ENCODE measurements at places on chromosomes 3 and 15. TPM values are rescaled to one million over a fixed set of nuclear protein-coding genes. Genes with fewer than 3 reads are reported as not detected.

The KNG1 gene
- total RNA-seq: not detected

The GOLGA8J gene
- not detected for total RNA-seq

DNA sequence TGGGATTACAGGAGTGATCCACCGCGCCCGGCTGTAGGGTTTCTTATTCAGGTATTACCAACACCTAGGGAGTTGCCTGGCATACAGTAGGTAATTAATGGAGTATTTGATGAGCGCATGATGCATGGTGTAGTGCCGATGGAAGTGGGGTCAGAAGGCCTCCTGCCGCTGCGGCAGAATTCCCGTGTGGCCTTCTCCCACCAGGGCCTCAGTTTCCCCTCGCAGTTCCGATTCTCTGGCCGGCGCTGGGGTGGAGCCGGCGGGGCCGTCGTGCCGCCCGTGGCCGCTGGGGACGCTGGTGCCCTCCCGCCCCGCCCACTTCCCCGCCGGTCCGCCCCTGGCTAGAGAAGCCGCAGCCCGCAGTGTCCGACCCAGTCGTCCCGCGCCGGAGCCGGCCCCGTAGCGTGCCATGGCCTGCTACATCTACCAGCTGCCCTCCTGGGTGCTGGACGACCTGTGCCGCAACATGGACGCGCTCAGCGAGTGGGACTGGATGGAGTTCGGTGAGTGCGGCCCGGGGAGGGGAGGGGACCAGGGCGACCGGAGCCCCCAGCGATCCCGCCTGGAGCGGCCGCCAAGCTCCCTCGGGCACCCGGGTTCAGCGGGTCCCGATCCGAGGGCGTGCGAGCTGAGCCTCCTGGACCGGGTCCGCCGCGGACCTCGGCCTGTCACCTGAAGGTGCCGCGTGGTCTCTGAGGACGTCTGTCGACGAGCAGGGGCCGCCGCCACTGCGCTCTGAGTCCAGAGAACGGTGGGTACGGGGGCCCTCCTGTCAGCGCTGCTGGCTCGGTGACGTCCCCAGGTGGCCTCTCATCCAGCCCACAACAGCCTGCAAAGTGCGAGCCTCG lies at the start of gene IRAK2:
Gene IRAK2, plus strand, starts transcription at position 374 of the 848 bp plus-strand sequence. Its CDS starts 36 bp downstream, at position 410.
- no peak for DNase-seq

GRCh38 chr3:12904951-12905315 lies 63.6 kb upstream of the RPL32 start:
- DNase-seq: no peak

The RTP4 gene
- total RNA-seq: 0.90 TPM

- no peak for DNase-seq
These were observed 901.2 kb upstream of the NR2F2 start for GRCh38 chr15:95429345-95429744.

- no peak for DNase-seq
These were observed 115.9 kb downstream of the CBLB start for GRCh38 chr3:105752791-105753415.

DNA sequence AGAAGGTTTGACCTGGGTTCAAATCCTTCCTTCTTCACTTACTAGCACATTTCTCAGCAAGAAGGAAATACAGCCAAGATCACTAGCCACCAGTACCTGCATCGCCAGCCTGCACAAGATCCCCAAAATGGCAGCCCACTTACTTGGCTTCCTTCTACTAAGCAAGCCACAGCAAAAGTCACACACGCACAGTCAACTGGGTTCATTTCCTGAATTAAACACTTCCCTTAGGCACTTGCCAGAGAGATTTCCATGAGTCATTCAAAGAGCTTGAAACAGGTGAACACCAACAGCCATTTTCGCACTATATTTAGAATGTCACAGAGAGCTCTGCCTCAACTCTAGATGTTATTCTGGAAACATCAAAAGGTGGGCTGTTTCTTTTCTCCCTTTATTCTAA lies 42.6 kb downstream of the MGLL start:
- peak; percentile 80 for DNase-seq

The INTS14 gene
- total RNA-seq: 53.7 TPM

DNA sequence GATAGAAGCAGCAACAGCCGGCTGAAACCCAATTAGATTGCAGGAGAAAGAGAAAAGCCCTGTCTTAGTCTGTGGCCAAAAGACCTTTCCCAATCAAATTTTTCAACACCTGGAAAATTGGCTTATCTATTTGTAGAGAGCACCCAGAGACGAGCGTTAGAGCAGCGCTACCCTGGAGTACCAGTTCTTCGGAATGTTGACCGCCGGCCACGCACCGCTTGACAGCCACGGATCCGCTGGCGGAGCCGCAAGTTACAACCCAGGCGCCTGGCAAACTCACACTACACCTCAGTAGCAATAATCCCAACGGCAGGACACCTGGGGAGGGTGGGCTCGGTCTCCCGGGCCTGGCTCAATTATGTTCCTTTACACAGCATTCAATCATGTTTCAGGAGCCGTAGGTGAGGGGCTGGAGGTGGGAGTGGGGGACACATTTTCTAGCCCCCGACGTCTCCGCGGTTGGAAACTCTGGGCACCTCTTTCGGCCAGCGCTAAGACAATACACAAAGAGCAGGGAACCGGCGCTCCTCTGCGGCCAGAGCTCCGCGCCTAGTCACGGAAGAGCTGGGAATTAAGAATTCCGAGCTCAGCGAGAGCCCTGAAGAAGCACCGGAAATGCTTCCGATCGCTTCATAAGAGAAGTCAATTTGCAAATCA lies 1.2 kb downstream of the MB21D2 start:
- DNase-seq: peak; percentile 61

DNA sequence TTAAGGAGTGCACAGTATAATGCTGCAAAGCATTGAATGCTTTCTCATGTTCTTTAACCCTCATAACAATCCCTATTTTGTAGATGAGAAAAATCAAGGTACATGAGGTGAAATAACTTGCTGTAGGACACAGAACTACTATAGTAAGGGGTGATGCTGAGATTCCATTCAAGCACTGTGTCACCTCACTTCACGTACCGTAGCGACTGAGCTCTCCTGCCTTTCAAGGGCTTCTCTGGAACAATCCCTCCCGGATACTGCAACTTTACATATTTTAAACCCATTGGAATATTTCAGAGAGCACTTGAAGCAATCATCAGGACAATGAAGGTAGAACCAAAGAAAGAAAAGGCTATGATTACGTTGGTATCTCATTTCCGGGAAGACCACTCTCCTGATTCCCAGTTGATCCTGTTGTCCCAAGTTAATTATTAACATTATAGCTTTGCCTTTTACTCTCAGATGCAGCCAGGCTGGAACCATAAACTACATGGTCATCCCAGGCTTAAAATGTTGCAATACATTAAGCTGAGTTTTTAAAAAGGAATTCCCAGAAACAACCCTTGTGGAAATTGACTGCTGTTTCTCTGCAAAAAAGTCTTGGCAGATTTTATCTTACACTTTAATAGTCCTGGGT lies 252.2 kb upstream of the IGF1R start:
- no peak for DNase-seq

The ITPKA gene
- 5.3 TPM for total RNA-seq

The METTL6 gene
- 14.2 TPM for total RNA-seq

DNA sequence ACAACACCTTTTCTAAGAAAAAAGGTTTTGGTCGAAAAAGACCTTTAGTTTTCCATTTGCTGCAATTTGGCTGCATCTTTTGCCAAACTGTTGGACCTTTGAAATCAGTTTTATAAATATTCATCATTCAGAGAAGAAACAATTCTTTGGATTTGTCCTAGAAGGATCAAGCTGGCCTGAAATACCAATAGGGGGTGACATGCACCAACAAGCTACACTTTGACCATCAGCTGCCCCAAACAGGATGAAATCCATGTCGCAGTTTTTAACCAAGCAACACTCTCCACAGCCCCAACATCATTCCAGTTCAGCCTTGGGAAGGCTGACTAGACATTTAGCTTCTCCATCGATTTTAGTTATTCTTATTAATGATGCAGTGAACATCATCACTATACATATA lies 9.8 kb downstream of the RPL15 start:
- no peak for DNase-seq

- DNase-seq: no peak
These were observed 68.9 kb downstream of the DNASE1L3 start for GRCh38 chr3:58141766-58142345.

The TMEM212 gene
- total RNA-seq: not detected

GRCh38 chr3:155549087-155549486 lies 195.8 kb downstream of the PLCH1 start:
- DNase-seq: no peak

DNA sequence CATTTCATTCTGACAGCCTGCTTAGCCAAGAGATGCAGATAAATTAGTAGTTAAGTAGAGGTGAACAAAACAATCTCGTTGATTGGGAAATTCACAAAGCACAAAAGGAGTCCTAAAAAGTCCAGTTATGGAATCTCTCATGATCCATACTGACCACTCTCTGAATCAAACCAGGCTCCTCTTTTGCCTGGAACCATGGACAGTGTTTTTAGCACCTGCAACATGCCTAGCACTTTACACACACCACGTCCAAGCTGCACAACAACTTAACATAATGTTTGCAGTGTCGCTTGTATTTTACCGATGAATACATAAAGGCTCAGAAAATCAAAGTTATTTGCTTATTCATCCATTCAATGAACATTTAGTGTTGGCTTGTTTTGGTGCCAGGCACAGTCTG lies 101.8 kb upstream of the ST8SIA2 start:
- no peak for DNase-seq

DNA sequence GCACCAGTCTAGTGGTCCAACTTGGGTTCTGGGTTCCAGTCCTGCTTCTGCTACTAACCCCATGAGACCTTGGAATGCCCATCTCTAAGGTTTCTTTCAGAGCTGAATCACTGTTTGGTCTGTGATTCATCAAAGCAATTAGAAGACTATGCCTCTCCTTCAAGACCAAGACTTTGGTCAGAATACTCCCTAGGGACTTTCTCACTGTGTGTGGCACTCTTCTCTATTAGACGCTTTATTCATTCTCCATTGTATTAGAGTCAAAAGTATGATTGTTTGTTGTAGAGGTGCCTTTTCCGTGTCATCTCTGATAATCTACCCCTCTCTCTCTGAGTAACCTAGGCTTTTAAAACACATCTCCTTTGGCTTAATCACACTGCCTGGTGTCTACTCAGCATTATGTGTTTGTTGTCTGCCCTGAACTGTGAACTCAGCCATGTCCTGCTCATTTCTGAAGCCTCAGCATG lies 90.5 kb downstream of the LPP start:
- DNase-seq: peak; percentile 73

The SPESP1 gene
- total RNA-seq: not detected

- no peak for DNase-seq
These were observed 130.0 kb downstream of the RBMS3 start for GRCh38 chr3:29410660-29411405.

- DNase-seq: no peak
These were observed 295.4 kb upstream of the TPRG1 start for GRCh38 chr3:188876370-188876769.

DNA sequence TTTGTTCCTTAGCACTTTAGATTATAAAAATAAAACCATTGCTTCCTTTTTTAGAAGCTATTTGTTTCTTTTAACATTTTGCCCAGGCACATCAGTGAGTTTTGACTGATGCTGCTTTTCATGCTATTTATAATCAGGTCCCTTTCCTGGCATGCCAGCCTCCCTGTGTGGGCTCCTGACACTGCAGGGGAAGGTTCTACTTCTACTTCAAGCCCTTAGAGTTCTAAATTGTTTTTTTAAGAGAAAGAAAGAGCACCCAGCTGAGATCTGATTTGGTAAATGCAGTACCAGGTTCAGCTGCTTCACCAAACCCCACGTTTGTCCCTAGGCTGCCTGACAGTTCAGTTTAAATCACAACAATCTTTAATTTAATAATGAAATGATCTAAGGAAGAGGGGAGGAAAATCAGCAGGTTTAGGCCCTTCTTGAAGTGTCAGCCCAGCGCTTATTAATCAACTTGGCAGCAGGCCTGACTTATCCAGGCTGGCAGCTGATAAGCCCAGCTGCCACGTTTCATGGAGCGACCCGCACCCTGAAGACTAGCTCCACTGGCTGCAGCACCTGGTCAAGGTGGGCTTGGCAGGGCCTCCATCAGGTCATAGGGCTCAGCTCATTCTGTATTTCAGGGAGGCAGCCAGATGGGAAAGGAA lies 29.0 kb downstream of the HGD start:
- no peak for DNase-seq

The CASR gene
- total RNA-seq: not detected

DNA sequence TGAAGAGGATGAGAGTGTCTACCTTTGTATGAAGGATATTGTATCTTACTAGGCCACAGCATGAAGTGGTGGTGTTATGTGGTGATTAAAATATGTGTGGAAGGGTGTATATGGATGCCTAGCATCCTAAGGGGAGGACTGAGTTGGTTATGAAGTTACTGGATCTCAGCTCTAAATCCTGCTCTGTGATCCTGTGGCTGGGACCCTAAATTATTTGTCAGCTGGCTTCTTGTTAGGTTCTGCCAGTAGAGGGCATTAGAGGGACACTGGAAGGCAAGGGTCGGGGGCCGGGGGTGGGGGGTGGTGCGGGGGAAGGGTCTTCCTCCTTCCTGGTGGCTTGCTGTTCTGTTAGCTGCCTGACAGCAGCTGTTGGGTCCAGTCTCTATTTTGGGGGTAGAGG lies 34.9 kb downstream of the MORF4L1 start:
- no peak for DNase-seq

The TMEM87A gene
- total RNA-seq: 43.9 TPM

The SEMA6D gene
- not detected for total RNA-seq

- peak; percentile 85 for DNase-seq
These were observed 788 bp upstream of the DLG1 start for GRCh38 chr3:197298945-197299854.

The GABRA5 gene
- not detected for total RNA-seq

- DNase-seq: no peak
These were observed 28.6 kb upstream of the SPATA12 start for GRCh38 chr3:57031631-57032541.

DNA sequence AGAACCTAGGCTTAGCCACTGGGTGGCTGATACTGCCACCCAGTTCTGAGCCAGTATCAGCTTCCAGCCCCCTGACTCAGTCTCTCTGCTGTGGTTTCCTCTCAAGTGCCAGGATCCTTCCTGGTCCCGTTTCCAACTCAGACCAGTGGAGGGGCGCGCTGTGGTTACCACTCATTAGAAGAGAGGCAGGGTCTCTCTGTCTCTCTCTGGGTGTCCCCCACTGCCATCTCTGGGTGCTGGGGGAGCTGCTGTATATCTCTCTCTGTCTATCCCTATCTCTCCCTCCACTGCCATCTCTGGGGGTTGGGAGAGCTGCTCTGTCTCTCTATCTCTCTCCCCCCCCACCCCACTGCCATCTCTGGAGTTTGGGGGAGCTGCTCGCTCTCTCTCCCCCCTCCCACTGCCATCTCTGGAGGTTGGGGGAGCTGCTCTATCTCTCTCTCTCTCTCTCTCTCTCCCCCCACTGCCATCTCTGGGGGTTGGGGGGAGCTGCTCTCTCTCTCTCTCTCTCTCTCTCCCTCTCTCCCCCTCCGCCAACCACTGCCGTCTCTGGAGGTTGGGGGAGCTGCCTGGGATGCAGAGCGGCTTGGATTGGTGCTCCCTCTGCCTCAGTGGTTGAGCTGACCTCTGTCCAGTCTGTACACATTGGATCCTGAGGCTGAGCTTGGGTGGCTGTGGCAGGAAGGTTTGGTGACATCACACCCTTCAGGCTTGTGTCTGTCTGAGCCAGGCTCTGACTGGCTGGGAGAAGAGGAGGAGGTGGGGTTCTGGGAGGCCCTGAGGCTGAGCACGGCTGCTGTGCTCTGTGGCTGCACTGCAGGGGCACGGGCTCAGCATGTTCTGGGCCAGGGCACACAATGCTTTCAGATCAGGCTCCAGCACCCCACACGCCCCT lies 98.9 kb downstream of the APBA2 start:
- no peak for DNase-seq

The STRIT1 gene
- total RNA-seq: not detected

Measured in PC-9 (cell line).